Adipocyte (in vitro differentiated cells): ENCODE measurements at places on chromosomes 12 and 14.

GRCh38 chr12:123962513-123962912, 10.1 kb downstream of the CCDC92 start:
- no peak for DNase-seq

GRCh38 chr12:104788840-104789271, 169.2 kb downstream of the SLC41A2 start:
- DNase-seq, result no peak

- DNase-seq, result no peak
Observed at GRCh38 chr14:97077687-97078086, 280.5 kb downstream of the VRK1 start.

DNA sequence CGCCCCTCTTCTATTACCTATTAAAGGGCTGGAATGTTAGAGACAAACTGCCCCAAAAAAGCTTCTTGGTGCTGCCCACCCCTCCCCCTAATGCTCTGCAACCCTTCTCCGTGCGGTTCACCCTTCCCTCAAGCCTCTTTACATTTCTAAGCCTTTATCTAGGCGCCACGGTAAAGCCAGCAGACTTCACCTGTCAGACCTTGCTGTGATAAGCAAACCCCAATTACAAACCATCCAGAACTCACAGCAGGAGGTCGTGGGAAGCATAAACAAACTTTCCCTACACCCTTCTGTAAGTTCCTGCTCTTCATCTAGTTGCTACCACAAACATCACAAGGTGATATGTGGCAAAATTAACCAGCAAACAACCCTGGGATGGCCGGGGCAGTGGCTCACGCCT, 56.8 kb downstream of the MOK start:
- DNase-seq, result no peak

DNA sequence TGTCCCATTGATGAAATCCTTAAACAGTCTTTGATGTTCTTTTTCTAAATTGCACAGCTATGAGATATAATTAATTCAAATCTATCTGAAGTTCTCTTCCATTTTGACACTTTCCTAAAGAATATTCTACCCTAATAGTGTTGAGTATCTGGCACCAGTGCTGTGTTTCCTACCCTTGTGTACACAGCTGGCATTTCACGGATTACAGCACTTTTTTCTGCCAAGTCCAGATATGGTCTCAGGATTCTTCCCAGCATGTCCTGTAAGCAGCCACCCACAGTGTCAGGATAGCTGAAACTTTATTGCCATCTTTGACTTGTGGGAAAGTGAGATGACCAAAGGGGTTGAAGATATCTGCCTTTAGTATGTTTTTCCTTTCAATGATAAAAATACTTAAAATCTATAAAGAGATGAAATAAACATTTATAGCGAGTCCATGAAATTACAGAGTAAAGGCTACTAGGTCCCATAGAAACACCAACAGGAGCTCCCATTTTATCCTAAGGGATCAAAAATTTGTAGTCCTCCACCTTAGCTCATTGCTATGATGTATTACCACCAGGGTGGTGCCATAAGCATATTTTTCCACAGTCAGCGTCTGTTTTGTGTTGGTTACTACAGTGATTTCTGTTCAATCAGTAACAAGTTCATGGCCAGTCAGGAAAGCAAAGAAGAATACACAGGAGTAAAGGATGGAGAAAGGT, 96.7 kb downstream of the TRHDE start:
- no peak for DNase-seq

GRCh38 chr12:64323006-64323405, 67.6 kb downstream of the C12orf56 start:
- no peak for DNase-seq

- no peak for DNase-seq
Observed at GRCh38 chr12:48807981-48808380, 10.3 kb upstream of the CACNB3 start.

- no peak for DNase-seq
Observed at GRCh38 chr12:100982511-100983183, 188.1 kb downstream of the ANO4 start.

DNA sequence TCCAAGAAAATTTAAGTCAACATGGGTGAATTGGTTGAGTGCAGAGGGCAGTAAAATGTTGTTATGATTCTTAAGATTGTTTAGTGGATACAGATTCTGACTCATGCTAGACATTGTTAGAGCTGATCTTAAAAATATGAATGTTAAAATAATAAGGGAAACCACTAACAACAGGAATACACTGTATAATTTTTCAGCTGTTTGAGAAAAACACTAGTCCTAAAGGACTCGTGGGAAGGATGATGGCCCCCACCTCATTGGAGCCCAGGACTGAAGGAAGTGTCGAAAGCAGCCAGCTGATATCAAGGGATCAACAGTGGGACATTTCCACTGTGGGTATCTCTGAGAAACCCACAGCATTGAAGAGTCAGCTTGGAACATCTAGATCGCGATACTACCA, 82.9 kb upstream of the SCAF11 start:
- DNase-seq, result peak; percentile 23

DNA sequence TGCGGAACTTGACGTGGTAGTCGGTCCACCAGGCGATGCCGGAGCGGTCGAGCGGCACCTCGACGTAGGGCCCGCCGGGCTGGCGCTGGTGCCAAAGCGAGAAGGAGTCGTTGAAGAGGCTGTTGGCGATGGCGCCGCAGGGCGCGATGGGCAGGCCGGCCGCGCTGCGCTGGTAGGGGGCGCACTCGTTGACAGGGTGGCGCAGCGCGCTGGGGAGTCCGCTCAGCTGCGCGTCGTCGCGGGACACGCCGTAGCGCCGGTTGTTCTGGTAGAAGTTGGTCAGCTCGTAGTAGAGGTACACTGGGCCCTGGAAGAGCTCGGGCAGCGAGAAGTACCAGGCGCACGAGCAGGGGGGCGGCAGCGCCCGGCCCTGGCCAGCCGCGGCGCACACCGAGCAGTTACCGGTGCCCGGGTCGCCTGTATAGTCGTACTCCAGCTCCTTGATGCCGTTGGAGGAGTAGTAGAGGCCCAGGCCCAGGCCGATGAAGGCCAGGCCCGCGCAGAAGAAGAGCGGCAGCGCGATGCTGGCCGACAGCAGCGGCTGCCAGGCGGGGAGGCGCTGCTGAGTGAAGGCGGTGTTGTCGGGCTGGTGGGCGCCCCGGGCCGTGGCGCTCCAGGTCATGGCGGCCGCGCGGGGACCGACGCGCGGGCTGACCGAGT, 482 bp downstream of the TMEM30B start:
- DNase-seq, result peak; percentile 70

DNA sequence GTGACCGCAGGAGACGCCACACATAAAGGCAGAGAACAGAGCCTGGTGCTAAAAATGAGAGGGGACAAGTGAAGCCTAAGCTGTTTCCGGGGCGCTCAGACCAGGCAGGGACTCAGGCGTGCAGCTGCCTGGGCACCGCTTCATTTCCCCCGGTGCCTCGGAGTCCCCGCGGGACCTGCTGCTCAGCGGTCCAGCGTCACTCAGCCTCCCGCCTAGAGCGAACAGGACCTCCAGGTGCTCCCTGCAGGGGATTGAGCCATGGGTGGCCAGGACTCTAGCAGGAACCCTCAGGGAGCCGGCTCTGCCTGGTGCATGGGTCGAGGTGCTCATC, 31.0 kb downstream of the CCDC85C start:
- no peak for DNase-seq

GRCh38 chr14:53533384-53533970, 380.4 kb upstream of the DDHD1 start:
- DNase-seq, result no peak

DNA sequence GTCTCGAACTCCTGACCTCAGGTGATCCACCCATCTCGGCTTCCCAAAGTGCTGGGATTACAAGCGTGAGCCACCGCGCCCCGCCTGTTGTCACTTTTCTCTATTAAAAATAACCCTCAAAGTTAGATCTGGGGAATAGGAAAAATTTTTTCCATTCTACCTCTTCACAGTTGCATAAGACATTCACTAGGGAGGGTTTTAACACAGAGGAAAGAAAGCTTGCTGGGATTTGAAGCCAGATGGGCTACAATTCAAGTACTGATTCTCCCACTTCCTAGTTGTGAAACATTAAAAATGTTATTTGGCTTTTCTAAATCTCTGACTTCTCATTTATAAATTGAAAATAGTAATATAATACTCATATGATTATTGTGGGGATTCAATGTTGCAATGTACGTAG, 23.3 kb upstream of the SLC15A5 start:
- DNase-seq, result peak; percentile 2

GRCh38 chr12:131940141-131940547, 9.6 kb upstream of the EP400 start:
- DNase-seq, result no peak

DNA sequence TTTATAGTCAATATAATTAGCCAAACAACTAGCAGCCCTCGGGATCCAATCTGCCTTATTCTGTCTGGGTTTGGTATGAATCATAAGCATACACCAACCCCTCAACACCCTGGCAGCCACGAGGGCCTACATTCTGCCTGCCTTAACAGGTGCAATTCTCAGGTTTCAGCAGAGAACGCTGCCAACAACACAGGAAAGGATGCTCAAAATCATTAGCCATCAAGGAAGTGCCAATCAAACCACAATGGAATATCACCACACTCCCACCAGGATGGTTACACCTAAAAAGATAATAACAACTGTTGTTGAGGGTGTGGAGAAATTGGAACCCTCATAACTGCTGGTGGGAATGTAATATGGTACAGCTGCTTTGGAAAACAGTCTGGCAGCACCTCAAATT, 122.8 kb downstream of the TTC7B start:
- DNase-seq, result no peak

GRCh38 chr12:104939089-104939488, 19.0 kb downstream of the SLC41A2 start:
- no peak for DNase-seq

DNA sequence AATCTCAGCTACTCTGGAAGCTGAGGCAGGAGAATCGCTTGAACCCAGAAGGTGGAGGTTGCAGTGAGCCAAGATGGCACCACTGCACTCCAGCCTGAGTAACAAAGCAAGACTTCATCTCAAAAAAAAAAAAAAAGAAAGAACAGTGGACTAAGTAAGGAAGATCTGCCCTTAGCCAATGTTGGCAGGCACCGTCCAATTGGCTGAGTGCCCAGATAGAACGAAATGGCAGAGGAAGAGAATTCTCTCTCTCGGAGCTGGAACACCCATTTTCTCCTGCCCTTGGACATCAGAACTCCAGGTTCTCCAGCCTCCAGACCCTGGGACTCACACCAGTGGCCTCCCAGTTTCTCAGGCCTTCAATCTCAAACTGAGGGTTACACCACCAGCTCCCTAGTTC, 49.9 kb downstream of the ESR2 start:
- DNase-seq, result no peak

GRCh38 chr12:49109641-49110463, 795 bp downstream of the LMBR1L start:
- peak; percentile 56 for DNase-seq

GRCh38 chr14:50967103-50967502, 22.8 kb upstream of the PYGL start:
- DNase-seq, result peak; percentile 88

DNA sequence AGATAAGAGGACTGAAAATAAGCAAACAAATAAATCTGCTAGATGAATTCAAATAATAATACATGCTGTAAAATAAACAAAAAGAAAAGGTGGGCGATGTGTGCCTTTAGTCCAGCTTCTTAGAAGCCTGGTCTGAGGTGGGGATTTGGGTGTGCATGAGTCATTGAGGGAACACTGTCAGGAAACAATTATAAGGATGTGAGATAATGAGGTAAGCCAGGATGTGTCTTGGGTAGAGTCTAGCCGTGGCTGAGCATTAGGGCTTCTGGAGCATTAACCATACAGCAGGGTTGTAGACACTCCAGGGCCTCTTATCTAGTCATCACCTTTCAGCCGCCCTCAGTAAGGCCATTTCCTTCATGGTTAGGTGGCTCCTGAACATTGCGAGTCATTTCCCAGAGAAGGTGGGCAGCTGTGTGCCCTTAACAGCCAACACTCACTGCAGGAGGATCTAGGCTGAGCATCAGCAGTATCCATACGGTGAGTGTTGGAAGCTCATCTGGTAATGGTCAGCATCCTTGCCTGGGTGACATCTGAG, 405.6 kb downstream of the GLT1D1 start:
- DNase-seq, result no peak

- peak; percentile 41 for DNase-seq
Observed at GRCh38 chr12:124640056-124640455, 72.6 kb upstream of the NCOR2 start.

GRCh38 chr12:34163443-34163842, 141.1 kb downstream of the ALG10 start:
- DNase-seq, result no peak

DNA sequence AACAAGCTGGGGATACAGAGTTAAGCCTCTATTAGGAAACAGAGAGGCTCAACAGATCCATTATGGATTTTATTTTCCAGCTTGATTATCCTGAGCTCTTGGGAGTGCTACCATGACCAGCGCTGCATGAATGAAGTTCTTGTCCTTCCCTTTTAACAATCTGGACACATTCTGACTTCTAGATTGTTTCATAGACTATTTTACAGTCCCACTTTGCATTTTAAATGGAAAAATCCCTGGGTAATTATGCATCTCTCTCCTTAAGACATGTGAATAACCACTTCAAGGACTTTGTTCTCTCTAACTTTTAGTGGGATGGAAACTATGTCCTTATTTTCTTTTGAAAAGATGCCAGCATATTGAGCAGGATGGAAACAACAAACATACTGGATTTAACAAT, 2.0 kb downstream of the CCDC198 start:
- no peak for DNase-seq
